Esophagus squamous epithelium (tissue), 5 donors: ENCODE measurements at places on chromosomes 7 and 10.

DNA sequence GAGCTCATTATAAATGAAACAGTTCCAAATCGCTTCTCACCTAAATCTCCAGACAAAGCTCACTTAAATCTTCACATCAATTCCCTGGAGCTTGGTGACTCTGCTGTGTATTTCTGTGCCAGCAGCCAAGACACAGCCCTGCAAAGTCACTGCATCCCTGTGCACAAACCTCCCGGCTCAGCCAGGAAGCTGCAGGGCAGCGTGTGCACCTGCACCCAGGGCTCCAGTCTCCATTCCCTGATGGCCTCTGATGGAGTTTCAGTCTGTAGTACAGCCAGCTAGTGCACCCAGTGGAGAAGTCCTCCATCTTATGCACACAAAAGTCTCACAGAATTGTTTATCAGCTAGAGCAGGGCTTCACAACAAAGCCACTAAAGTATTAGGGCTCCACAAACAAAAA lies 51.1 kb upstream of the PRSS58 start:
- no peaks in the 10 kb centered on the region for H3K4me1 ChIP-seq
- H3K4me3 ChIP-seq, result no peak overlapping the region
- no peak overlapping the region for H3K27ac ChIP-seq
- no peak for DNase-seq

DNA sequence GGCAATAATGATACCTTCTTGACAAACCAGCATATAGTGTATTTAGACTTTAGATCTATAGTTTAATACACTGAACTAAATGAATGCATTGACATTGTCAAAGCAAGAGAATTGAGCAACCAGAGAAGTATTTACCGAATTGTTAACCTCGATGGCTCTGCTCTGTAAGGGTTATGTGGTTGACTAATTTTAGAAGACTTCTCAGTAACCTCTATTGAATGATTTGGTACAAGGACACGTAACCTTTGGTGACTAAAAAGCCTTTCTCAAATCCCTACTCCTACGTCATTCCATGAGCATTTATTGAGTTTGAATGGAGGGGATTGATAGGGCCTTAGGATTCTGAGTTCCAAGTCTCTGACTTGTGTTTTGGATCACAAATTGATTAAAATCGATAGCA lies 67.6 kb downstream of the MDFIC start:
- no peaks in the 10 kb centered on the region for H3K27me3 ChIP-seq
- no peaks in the 10 kb centered on the region for H3K36me3 ChIP-seq
- no peak overlapping the region for H3K27ac ChIP-seq
- peaks cover 18% of the 10 kb centered on the region for H3K4me1 ChIP-seq

GRCh38 chr7:405489-406211 lies 114.0 kb downstream of the PDGFA start:
- no peaks in the 10 kb centered on the region for H3K4me1 ChIP-seq
- no peaks in the 10 kb centered on the region for H3K36me3 ChIP-seq
- H3K4me3 ChIP-seq, result no peak overlapping the region
- no peak overlapping the region for H3K27ac ChIP-seq
- no peak for DNase-seq

DNA sequence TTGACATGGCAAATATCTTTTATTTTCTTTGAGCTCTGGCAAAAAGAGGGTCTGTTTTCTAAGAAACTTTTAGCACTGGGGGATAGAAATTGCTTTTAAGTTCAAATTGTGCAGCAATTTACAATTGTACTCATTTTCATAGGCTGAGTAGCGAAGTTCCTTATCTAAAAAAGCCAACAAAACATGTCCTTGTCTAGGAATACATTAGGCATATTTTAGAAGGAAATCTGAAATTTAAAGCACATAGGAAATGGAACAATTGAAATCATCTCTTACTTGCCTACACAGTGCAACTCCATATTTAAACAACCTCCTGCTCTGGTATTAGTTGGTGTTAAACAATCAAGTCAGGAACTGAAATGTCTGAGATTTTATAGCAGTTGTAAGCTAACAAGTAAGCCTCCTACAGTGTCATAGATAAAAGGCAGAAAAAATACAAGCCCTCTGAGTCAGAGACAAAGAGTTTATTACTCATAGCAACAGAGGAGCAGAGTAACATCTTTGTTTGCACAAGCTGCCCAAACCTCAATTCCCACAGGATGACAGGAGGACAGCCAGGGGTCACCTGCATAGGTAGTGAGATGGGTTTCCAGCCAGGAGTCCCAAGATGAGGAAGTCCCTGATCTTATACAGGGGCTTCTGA lies 280.2 kb upstream of the HGF start:
- no peak for DNase-seq
- H3K4me3 ChIP-seq, result no peak overlapping the region
- H3K27me3 ChIP-seq, result no peaks in the 10 kb centered on the region
- H3K36me3 ChIP-seq, result no peaks in the 10 kb centered on the region
- no peak overlapping the region for H3K27ac ChIP-seq
- H3K4me1 ChIP-seq, result no peaks in the 10 kb centered on the region

DNA sequence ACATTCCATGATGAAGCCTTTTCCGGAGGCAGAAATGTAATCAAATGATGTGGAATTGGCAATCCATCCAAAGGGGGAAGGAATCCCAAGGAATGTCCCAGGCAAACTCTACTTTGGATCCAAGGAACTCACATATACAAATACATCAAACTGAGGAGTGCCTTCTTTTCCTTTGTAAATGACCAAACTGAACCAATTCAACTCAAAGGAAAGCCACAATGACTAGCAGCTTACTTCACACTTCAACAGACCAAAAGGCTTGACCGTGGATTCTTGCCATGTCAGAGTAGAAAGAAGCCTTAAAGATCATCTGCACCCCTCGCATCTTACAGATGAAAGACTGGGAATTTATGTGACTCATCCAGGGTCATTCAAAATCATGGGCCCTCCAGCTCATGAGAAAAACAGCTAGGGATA lies 79.7 kb upstream of the MACROH2A2 start:
- no peaks in the 10 kb centered on the region for H3K27me3 ChIP-seq
- H3K4me3 ChIP-seq, result no peak overlapping the region
- no peak for DNase-seq
- no peaks in the 10 kb centered on the region for H3K36me3 ChIP-seq
- no peaks in the 10 kb centered on the region for H3K4me1 ChIP-seq
- no peak overlapping the region for H3K27ac ChIP-seq

DNA sequence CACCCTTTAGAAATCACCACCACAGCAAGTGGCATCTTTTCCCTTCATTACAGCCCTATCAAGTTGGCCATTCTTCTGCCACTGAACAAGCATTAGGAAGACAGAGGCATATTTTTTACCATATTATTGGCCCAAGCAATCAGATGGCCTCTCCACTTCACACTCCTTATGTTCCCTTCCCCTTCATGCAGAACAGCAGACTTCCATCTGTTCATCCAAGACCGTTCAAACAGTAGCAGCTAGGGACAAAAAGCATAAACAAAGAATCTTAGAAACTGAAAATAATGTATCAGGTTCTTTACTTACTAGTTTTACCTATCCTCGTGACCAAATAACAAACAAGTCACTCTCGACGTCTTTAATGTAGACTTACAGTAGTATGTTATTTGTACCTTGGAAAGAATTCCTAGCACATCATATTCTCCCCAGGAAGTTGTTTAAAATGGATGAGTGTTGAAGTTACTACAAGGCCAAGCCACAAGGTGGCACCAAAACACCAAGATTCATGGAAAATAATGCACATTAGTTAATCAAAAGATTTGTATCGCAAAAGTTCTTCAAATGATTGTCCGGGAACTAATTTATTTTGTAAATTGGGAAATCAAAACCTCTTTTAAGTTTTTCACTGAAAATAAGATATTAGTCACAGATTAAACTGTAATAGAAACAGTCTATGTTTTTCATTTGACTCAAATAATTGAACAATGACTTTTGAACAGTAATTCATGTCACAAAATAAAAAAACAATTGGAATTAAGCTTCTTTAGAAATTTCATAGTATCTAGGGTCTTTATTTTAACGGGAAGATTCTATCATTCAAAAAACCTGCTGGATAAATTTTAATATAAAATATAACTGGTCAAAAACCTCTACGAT lies 112.1 kb downstream of the VPS41 start:
- no peak for DNase-seq
- no peaks in the 10 kb centered on the region for H3K27me3 ChIP-seq
- peaks cover 34% of the 10 kb centered on the region for H3K36me3 ChIP-seq
- no peak overlapping the region for H3K4me3 ChIP-seq

DNA sequence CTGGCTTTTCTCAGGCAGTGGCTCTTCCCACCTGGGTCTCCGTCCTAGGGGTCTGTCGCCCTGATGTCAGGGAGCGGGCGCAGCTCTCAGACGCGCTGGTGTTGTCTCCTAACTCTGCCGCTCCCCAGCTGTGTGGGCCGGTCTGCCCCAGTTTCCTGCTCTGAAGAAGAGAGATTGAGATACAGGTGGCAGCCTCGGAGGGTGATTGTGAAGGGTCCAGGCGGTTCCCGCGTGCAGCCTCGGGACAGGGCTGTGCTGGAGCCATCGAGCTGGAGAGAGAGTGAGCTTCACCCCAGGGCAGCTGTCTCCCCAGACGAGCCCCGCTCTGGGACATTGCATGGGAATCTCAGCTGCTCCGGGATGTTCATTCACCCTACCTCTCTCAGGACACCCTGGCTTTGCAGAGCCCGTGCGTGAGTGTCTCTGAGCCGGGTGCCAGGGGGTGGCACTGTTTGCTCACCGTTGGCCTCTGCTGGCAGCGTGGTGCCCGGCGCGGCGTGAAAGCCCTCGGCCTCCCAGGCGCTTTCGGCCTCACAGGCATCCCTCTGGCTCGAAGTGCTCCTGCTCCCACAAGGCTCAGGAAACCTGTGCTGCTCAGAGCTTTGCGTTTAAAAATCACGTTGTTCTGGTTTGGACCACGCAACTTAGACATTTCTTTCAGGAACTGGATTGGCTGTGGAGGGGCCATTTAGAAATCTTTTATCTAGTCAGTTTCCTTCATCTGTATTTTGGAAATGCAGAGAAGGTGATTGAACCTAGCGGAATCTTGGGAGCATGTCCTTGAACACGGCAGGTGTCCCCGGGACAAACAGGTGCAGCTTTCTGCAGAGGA lies 33.8 kb upstream of the ZFAND2A start:
- no peak overlapping the region for H3K4me3 ChIP-seq
- H3K4me1 ChIP-seq, result peaks cover 8% of the 10 kb centered on the region
- DNase-seq, result no peak
- no peak overlapping the region for H3K27ac ChIP-seq
- no peaks in the 10 kb centered on the region for H3K36me3 ChIP-seq

GRCh38 chr7:119197877-119198527 lies 973.5 kb downstream of the ANKRD7 start:
- no peak overlapping the region for H3K27ac ChIP-seq
- no peaks in the 10 kb centered on the region for H3K36me3 ChIP-seq
- no peak overlapping the region for H3K4me3 ChIP-seq
- H3K27me3 ChIP-seq, result no peaks in the 10 kb centered on the region

DNA sequence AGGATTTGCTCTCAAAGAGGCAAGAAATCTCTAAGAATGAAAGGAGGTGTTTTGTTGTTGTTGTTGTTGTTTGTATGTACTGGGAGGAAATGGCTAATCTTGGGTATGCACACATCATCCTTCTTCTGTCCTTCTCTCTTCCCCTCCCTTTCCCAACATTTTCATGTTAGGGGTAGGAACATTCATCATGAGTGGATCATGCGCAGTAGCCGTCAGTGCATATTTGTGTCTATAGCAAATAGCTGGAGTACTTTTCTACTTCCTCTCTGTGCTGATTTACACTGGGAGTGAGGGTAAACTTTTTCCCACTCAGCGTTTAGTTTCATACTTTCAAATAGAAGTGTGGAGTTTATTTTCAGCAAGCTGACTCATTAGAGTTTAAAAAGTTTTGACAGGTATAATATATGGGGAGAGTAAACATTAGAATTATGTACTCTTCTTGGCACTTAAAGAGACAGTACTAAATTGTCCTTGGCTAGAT lies 80.5 kb upstream of the PRKG1 start:
- H3K4me1 ChIP-seq, result peaks cover 5% of the 10 kb centered on the region
- H3K27me3 ChIP-seq, result no peaks in the 10 kb centered on the region
- no peak for DNase-seq

DNA sequence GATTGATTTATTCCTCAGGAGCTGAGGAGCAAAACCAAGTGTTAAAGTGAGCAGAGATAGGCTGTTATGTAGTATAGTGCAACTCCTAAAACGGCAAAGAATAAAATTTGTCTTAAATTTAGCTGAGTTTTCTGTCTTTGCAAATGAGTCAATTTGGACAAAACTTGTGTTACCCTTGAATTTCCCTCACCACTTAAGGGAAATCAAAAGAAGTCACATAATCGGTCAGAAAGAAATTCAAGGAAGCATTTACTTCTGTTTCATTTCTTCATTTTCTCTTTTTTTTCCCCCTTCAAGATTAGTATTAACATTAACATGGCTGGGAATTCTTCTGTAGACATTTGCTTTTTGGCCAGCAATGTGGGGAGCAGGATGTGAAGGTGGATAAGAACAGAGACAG lies 13.9 kb downstream of the LSMEM1 start:
- no peak overlapping the region for H3K27ac ChIP-seq
- peaks cover 12% of the 10 kb centered on the region for H3K4me1 ChIP-seq
- H3K36me3 ChIP-seq, result no peaks in the 10 kb centered on the region
- no peaks in the 10 kb centered on the region for H3K27me3 ChIP-seq
- DNase-seq, result no peak
- no peak overlapping the region for H3K4me3 ChIP-seq

DNA sequence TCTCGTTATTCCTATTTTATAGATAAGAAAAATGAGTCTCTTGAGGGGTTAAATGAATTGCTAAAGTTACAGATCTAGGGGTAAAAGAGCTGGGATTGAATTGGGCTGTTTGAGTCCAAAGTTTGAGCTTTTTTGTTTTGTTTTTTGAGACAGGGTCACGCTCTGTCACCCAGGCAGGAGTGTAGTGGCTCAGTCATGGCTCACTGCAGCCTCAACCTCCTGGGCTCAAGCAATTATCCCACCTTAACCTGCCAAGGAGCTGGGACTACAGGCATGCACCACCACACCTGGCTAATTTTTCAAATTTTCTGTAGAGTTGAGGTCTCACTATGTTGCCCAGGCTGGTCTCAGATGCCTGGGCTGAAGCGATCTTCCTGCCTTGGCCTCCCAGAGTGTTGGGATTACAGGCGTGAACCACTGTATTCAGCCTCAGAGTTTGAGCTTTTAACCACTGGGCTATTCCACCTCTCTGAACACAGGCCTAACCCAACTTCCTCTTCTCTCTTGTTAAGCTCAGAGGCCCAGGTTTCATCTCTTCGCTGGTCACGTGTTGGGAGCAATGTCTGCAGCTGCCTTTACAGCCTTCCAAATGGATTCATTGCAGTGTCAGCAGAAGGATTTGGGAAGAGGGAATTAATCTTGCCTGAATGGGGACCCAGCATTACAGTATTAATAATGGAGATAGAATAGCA lies 8.0 kb downstream of the SUFU start:
- H3K4me3 ChIP-seq, result no peak overlapping the region
- H3K27me3 ChIP-seq, result no peaks in the 10 kb centered on the region
- peaks cover 19% of the 10 kb centered on the region for H3K36me3 ChIP-seq
- DNase-seq, result no peak
- H3K27ac ChIP-seq, result no peak overlapping the region

- DNase-seq, result no peak
- no peak overlapping the region for H3K27ac ChIP-seq
Measured at GRCh38 chr10:52895059-52895458, 122.5 kb upstream of the MBL2 start.

- H3K4me3 ChIP-seq, result no peak overlapping the region
- H3K4me1 ChIP-seq, result no peaks in the 10 kb centered on the region
- peaks cover 38% of the 10 kb centered on the region for H3K36me3 ChIP-seq
Measured at GRCh38 chr7:30062587-30062986, 34.4 kb downstream of the PLEKHA8 start.

- no peaks in the 10 kb centered on the region for H3K27me3 ChIP-seq
- H3K27ac ChIP-seq, result no peak overlapping the region
- H3K4me3 ChIP-seq, result no peak overlapping the region
- H3K4me1 ChIP-seq, result no peaks in the 10 kb centered on the region
- H3K36me3 ChIP-seq, result no peaks in the 10 kb centered on the region
Measured at GRCh38 chr10:124057601-124058000, 35.8 kb downstream of the CHST15 start.
